ENCODE measurements at places on chromosomes 3 and 15.
A peak's percentile ranks its signal among the peaks of the same experiment; 100 is the strongest.

DNA sequence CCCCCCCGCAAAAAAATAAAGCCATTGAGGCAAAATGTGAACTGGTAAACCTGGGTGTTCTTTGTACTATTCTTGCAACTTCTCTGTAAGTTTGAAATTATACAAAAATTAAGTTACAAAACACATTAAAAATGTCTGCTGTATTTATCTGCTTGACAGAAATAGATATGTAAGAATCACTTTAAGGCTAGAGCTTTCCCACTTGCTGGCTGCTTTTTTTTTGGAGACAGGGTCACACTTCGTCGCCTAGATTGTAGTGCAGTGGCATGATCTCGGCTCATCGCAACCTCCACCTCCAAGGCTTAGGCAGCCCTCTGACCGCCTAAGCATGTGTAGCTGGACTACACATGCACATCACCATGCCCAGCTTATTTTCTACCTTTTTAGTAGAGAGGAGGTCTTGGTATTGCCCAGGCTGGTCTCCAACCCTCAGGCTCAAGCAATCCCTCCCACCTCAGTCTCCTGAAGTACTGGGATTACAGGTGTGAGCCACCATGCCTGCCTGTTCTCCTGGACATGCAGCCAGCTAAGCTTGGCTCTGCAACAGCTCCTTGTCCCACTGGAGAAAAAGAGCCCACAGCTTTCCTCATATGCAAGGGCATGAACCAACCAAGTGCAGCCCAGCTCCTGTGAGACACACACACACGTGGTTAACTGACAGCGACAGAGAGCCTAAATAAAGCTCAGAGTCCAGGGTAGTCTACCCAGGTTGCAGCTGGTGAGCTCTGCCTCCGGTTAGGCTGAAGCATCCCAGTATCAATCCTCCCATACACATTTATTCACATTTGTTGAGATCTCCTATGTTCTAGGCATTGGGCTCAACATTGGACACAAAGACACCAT is 4.5 kb downstream of the RPS17 start:
- no peak for DNase-seq

GRCh38 chr3:149327156-149327555 is 6.3 kb downstream of the TM4SF18 start:
- DNase-seq, result no peak

DNA sequence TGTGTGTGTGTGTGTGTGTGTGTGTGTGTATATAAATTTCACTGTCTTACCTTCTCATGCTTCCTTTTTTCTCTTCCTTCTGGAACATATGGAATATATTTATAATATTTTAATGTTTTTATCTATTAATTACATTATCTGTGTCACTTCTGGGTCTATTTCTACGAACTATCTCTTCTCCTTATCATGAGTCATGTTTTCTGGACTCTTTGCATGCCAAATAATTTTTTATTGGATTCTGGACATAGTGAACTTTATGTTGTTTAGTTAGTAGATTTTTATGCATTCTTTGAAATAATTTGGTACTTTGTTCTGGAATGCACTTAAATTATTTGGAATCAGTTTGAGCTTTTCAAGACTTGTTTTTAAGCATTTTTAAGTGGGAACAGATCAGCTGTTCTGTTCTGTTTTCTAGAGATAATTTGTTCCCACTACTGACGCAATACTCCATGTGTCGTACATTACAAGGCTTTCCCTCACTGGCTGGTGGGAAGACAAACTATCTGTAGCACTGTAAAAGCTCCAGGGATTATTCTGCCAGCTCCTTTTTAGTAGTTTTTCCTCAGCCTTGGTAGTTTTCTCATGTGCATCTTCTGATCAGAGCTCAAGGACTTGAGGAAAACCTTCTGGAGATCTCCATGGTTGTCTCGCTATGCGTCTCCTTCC is 302.0 kb downstream of the CLSTN2 start:
- no peak for DNase-seq

DNA sequence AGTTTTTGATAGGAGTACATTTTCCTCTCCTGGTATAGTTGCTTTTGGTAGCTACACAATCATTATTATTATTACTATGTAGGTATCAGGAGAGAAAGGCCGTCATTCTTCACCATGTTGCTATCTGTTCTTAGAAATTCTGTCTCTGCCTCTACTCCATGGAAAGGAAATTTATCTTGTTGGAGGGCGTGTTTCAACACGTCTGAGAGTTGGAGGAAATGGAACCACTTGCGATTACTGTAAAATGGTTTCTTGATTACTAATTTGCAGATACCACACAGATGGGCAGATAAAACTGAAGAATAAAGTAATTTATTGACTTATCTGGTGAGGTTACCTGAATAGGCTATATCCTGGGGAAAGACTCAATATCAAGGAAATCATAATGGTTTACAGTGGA is 488.4 kb downstream of the NR2F2 start:
- DNase-seq, result no peak

- DNase-seq, result no peak
Observed at GRCh38 chr3:158846803-158847451, 45.1 kb downstream of the MFSD1 start.

- no peak for DNase-seq
Observed at GRCh38 chr3:47011371-47011770, 31.9 kb downstream of the NBEAL2 start.

- no peak for DNase-seq
Observed at GRCh38 chr15:38283010-38283409, 30.4 kb downstream of the SPRED1 start.

DNA sequence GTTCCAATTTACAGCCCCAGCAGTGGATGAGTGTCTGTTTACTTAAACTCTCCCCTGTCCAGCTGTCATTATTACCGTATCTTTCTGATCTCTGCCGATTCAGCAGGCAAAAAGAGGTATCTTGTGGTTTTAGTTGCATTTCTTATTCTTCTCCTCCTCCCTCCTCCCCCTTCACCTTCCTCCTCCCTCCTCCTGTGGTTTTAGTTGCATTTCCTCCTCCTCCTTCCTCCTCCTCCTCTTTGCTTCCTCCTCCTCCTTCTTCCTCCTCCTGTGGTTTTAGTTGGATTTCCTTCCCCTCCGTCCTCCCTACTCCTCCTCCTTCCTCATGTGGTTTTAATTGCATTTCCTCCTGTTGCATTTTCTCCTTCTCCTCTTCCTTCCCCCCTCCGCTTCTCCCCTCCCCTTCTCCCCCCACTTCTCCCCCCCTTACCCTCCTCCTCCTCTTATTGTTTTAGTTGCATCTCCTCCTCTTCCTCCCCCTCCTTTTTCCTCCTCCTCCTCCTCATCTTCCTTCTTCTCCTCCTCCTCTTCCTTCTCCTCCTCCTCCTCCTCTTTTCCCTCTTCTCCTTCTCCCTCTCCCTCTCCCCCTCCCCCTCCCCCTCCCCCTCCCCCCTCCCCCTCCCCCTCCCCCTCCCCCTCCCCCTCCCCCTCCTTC is 25.3 kb upstream of the VPS33B start:
- DNase-seq, result no peak

DNA sequence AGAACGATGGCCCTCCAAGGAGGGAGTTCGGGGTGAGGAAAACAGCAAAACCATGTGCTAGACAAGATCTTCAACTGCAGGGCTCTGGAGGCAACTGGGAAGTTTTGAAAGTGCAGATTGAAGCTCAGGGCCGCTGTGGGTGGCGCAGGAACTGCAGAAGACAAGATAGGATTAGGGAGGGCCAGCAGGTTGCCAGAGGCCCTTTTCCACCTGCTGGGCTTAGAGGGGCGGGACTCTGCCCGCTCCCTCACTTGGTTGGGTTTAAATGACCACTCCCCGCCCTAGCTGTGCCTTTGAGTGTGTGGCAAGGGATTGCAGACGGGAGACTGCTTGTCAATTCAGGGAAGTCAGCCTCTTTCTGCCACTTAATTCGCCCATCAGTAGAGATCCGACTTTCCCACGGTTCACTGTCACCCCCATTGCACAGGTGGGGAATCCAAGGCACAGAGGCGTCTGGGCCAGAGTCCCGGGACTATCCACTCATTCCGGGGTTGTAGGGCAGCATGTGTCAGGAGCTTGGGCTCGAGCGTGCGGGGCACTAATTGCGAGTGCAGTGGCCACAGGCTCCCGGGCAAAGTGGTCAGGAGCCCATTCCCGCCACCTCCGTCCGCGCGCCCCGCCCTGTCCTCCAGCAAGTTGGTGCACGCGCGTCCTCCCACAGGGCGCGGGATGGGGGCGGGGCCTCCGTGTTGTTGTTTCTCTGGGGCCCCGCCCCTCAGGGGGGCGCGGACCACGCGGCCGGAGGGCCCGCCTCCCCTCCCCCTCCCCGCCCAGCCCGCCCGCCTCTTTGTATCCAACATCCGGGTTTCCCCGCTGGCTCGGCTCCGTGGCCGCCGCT is at the start of gene ACVR2B:
TSS of gene ACVR2B (plus strand) at position 816 of the 838 bp plus-strand sequence. CDS start 433 bp downstream, outside the sequence.
- peak; percentile 48 for DNase-seq

DNA sequence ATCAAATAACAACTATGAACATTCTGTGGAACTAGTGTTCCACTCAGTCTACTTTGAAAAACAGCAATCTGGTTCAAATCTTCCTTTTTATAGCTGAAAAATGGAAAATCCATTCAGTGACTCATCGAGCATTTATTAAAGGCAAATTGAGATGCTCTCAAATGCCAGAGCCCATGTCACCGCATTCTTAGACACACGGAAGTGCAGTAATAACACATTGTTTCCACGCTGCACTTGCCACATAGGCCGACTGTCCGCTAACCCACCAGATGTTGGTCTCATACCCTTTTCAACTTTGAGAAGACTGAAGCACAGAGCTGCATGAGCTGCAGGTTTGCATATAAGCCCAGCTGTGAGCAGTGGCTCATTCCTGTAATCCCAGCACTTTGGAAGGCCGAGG is 95.9 kb downstream of the TMEM266 start:
- DNase-seq, result no peak

DNA sequence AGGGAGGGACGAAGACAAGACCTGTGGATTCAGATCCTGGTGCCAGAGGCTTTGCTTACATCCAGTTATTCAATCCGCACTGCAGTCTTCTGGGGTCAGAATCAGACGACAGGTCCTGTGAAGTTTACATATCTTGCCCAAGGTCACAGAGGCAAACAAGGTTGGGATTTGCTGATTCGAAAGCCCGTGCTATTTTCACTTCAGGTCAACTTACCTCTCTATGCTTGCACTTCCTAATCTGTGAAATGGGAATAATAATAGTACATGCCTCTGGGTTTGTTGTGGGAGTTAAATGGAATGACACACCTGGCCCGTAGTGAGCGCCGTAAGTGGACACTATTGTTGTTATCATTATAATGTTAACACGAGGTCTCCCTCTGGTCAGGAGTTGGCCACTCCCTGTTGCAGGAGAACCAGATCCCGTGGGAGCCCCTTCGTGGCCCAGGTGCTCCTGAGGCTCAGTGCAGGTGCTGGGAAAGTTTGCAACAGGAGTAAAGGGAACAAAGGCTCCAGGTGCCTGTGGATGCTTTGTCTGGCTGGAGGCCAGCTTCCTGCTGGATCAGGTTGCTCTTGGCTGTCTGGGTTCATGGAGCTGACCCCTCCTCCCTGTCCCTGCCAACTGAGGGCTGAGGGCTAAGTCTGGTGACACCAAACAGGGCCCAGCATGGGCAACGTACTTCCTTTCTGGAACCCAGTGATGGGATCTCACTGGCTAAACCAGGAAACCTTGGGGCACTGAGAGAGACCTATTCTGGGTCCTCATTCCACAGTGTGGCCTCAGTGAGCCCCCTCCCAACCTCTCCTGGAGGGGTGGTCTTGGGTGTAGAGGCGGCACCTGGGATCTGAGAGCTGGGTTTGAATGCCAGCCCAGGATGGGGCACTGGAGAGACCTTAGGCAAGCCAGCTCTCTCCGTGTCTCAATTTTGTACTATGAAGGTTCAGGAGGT is 40.1 kb upstream of the SEMA4B start:
- DNase-seq, result no peak

- no peak for DNase-seq
Observed at GRCh38 chr3:8301977-8302735, 199.5 kb upstream of the LMCD1 start.

- DNase-seq, result no peak
Observed at GRCh38 chr15:88400591-88401250, 66.5 kb downstream of the MRPL46 start.

DNA sequence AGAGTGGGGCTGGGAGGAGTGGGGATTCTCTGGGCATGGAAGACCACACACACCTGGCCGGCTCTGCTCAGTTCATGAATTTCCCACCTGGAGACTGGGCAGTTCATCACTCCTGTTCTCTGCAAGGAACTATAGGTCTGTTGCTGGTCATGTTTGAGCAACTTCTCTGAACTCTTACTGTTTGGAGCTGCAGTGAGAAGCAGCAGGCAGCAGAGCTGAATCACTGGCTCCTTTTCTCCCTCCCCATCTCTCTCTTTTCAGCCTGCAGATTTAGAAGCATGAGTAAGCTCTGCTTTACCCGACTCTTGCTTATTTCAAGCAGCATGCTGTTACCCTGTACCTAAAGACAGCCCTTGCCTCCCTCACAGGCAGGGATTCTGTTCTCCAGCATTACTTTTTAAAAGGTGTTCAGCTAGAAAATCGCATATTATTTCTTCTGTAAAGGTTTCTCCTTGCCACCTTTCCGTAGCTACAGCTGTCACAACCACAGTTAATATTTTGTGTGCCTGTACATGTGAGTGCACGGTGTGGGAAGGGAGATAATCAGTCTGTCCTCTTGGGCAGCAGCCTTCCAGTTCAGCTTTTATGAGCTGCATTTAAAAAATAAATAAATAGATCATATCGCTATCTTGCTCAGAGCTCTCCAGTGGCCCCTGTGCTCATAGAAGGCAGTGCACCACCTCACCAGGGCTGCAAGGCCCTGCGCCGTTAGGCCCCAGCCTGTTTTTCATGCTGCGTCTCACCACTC is 131.6 kb downstream of the CHCHD6 start:
- DNase-seq, result no peak

- no peak for DNase-seq
Observed at GRCh38 chr3:181134873-181135272, 145.3 kb upstream of the DNAJC19 start.

GRCh38 chr3:39716849-39717248 is 92.6 kb upstream of the MYRIP start:
- no peak for DNase-seq

- no peak for DNase-seq
Observed at GRCh38 chr3:72907731-72908620, 20.1 kb downstream of the GXYLT2 start.

- no peak for DNase-seq
Observed at GRCh38 chr15:56286213-56286612, 42.5 kb upstream of the RFX7 start.

DNA sequence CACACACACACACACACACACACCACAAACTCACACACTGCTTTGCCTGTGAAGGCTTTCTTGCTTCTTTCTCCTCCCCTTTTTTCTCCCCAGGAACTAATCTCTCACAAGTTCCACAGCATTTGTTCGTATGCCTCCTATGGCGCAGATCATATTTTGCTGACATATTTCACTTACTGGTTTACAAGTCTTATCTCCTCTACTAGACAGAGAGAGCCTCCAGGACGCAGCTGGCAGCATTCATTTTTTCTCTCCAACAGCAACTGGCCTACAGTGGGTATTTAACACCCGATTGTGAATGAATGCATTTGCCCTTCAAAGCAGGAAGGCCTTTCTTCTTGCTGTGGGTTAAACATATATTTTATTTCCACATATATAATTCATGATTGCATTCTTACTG is 47.0 kb upstream of the DLG1 start:
- DNase-seq, result no peak

GRCh38 chr3:8816106-8816505 is 46.7 kb upstream of the OXTR start:
- DNase-seq, result no peak
